Esophagus mucosa (tissue), 1 donor: ENCODE measurements at places on chromosomes 7 and 10.

GRCh38 chr7:106021151-106022067 lies 58.3 kb downstream of the CDHR3 start:
- ATAC-seq: no peak

DNA sequence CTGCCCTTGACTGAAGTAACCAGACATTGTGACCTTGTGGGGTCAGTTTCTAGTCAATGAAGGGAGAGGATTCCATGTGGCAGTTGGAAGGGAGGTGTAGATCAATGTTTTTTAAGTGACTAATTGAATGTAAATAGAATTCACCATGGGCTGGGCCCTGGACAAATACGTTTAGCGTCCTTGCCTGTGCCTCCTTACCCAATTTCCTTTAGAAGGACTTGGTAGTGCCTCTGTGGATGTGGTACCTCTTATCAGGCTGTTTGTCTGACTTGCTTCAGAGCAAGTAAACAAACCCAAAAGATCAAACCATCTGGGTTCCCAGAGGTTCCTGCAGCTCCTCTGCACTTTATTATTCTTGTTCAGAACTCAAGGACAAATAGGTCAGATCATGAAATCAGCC lies 4.3 kb upstream of the KAT6B start:
- no peak for ATAC-seq

- no peak for ATAC-seq
Observed at GRCh38 chr7:44184873-44185446, 4.3 kb downstream of the GCK start.

GRCh38 chr10:51231754-51232153 lies 157.5 kb downstream of the PRKG1 start:
- no peak for ATAC-seq

GRCh38 chr7:93851536-93851935 lies 39.0 kb downstream of the TFPI2 start:
- ATAC-seq: no peak

GRCh38 chr7:41193738-41194282 lies 509.1 kb downstream of the INHBA start:
- no peak for ATAC-seq

- peak; percentile 5 for ATAC-seq
Observed at GRCh38 chr7:1647961-1648672, 22.0 kb upstream of the ELFN1 start.

DNA sequence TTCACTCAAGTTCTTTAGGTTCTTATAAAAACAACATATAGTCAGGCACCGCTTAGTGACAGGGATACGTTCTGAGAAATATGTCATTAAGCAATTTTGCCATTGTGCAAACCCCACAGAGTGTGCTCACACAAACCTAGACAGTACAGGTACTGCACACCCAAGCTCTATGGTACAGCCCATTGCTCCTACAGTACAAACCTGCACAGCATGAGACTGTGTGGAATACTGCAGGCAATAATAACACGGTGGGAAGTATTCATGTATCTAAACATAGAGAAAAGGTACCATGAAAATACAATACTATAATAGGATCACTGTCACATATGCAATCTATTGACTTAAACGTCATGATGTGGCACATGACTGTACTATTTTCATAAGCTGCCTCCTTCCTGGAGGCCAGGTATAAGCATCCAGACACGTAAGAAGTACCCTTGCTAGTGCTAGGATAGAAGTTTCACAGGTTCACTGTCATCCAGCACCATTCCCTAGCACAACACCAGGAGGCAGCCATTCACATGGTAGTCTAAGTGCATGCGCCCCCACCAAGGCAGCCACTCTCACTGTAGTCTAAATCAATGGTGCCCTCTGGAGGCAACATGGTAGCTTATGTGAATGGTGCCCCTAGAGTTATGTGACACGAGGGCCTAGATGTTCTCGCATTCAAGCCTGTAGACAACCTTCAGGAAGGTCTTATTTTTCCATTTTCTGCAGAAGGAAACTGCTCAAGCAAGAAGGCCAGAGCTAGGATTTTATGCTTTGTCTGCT lies 98.5 kb downstream of the ARHGAP22 start:
- peak; percentile 43 for ATAC-seq

- no peak for ATAC-seq
Observed at GRCh38 chr7:9488555-9488954, 1055.1 kb downstream of the NXPH1 start.

GRCh38 chr10:133178357-133179127 lies 18.5 kb downstream of the KNDC1 start:
- ATAC-seq: no peak

- ATAC-seq: peak; percentile 69
Observed at GRCh38 chr10:44195112-44196007, 189.5 kb downstream of the CXCL12 start.

GRCh38 chr10:11036424-11037011 lies 18.8 kb downstream of the CELF2 start:
- ATAC-seq: no peak

DNA sequence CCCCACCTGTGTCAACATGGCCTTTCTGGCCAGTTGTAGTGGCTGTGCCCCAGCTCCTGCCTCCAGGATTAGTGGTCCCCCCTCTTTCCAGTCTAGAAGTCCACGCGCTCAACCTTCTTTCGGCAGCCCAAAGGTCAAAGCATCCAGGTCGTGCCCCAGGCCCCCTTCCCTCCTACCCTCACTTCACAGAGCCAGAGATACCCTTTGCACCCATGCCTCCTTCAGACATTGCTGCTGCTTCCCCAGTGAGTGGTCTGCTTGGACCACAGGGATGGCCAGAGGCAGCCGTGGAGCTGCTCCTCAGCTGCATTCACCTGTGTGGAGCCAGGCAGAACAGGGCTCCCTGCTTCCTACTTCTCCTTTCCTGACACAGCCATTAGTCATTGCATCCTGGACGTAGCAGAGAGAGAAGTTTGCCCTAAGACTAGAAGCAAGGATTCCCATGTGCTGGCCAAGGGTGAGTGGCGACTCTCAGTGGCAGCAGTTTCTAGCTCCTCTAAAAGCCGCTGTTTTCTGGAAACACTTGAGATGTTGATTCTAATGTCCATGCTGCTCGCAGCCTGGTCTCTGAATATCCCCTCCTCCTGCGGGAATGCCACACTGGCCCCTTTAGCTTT lies 243.1 kb upstream of the SHH start:
- ATAC-seq: no peak

DNA sequence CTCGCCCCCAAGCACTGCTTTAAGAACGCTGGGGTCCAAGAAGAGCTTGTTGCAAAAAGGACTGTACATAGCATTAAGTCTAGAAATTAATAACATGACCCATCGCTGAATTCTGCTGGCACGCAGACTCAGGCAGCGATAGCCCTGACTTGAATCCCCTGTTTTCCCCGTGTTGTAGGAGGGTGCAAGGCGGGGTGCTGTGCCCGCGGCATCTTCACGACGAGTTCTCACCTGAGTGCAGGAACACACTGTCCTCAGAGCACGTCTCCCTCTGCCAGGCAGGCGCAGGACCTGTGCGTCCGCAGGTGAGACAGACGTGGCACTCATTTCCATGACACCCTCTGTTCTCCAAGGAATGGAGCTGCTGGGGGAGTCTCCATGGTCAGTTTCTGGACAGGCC lies 243.2 kb downstream of the TCERG1L start:
- no peak for ATAC-seq

DNA sequence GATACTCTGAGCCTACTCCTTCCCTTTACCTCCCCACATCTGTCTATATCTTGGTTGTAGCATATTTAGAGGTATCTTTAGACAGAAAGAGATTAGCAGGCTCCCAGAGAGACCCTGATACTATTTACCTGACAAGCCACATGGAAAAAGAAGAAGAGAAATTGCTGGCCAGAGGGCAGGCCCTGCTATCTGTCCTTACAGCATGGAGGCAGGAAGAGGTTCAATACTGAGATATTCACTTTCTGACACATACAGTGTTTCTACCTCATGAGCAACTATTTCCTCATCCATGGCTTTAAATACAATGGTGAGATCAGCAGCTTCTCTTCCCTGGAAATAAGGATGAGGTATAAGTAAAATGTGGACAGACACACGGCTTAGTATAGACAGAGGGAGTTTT lies 33.9 kb upstream of the TSPAN13 start:
- peak; percentile 89 for ATAC-seq

GRCh38 chr10:62046522-62047227 lies 145.2 kb downstream of the ARID5B start:
- peak; percentile 22 for ATAC-seq

GRCh38 chr7:14691597-14692203 lies 210.9 kb downstream of the DGKB start:
- ATAC-seq: no peak

- ATAC-seq: no peak
Observed at GRCh38 chr7:115198143-115198542, 276.2 kb downstream of the MDFIC start.

- ATAC-seq: no peak
Observed at GRCh38 chr7:157789094-157789493, 452.3 kb downstream of the DNAJB6 start.
